ENCODE measurements at places on chromosomes 1 and 21. TPM values are rescaled to one million over a fixed set of nuclear protein-coding genes. Genes with fewer than 3 reads are reported as not detected.

DNA sequence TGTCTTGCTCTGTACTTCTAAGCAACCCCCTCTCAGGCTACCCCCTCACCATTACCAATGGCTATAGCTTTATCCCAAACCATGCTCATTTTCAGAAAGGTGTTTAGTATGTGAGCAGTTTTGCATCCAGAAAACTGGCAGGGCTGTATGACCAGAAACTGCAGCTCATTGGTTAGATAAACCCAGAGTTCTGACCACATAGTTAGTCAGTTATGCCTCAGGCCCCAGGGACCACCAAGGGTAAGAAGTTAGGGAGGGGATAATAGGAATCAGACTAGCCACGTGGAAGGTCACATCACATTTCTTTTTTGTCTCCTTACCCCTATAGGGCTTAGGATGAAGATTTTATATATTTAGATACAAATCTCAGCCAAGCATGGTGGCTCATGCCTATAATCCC is 1.2 kb downstream of the ITGA10 start:
- no peaks in the 10 kb centered on the region for H3K27me3 ChIP-seq
- peaks cover 16% of the 10 kb centered on the region for H3K36me3 ChIP-seq
- H3K27ac ChIP-seq = no peak overlapping the region
- no peak overlapping the region for H3K4me3 ChIP-seq

- H3K4me3 ChIP-seq = no peak overlapping the region
- H3K4me1 ChIP-seq = peaks cover 19% of the 10 kb centered on the region
- peak overlapping the region; percentile 45 for H3K27ac ChIP-seq
These were observed 2.6 kb downstream of the PFDN2 start for GRCh38 chr1:161115132-161115711.

DNA sequence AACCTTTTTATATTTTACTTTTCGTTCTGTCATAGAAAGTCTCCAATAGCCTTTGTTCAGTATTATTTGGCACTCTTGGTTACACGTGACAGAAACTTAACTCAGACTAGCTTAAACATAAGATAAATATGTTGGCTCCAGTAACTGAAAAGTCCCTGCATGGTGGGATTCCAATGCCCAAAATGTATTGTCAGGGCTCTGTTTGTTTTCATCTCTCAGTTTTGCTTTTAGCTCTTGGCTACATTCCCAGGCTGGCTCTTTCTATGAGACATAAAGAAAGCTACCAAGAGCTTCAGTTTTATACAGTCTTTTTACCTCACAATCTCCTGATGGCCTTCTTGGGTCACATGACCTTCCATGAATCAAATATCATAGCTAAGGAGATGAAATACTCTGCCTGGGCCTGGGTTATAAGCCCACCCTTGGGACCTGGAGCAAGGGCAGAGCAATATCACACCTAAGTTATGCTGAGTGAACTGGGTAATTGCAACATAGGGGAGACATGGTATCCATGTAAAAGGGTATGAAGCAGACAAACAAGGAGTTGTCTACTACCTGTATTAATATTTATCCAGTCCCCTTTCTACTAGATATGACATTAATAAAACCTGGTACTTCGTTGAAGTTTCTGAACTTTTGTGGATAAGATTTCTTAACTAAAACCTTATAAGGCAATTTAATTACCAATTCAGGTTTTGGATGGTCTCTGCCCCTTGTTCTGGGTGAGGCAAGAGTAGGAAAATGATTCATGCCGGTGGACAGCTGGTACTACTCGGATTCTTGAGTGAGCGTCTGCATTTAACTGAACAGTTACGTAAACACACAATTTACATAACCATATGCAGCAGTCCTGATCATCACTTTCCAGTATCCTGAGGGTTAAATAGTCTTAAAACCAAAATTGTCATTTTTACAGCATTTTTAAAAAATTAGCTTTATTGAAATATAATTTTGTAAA is 442.3 kb downstream of the GPATCH2 start:
- no peaks in the 10 kb centered on the region for H3K27me3 ChIP-seq
- H3K4me1 ChIP-seq = no peaks in the 10 kb centered on the region
- no peak overlapping the region for H3K4me3 ChIP-seq
- DNase-seq = no peak
- H3K36me3 ChIP-seq = no peaks in the 10 kb centered on the region

- H3K4me1 ChIP-seq = no peaks in the 10 kb centered on the region
- H3K36me3 ChIP-seq = no peaks in the 10 kb centered on the region
These were observed 70.8 kb upstream of the ABCG1 start for GRCh38 chr21:42148097-42148496.

GRCh38 chr1:41812453-41812852 is 106.3 kb downstream of the HIVEP3 start:
- no peaks in the 10 kb centered on the region for H3K36me3 ChIP-seq
- DNase-seq = no peak
- no peaks in the 10 kb centered on the region for H3K4me1 ChIP-seq
- H3K4me3 ChIP-seq = no peak overlapping the region
- no peaks in the 10 kb centered on the region for H3K27me3 ChIP-seq
- no peak overlapping the region for H3K27ac ChIP-seq

- no peaks in the 10 kb centered on the region for H3K4me1 ChIP-seq
- no peak overlapping the region for H3K4me3 ChIP-seq
- no peak for DNase-seq
- H3K27ac ChIP-seq = no peak overlapping the region
These were observed 172.2 kb downstream of the HHIPL2 start for GRCh38 chr1:222375701-222376100.

GRCh38 chr1:26408604-26409003 is 2.0 kb upstream of the LIN28A start:
- H3K27me3 ChIP-seq = peaks cover 5% of the 10 kb centered on the region
- no peak overlapping the region for H3K27ac ChIP-seq
- no peaks in the 10 kb centered on the region for H3K36me3 ChIP-seq
- H3K4me1 ChIP-seq = no peaks in the 10 kb centered on the region
- no peak overlapping the region for H3K4me3 ChIP-seq

DNA sequence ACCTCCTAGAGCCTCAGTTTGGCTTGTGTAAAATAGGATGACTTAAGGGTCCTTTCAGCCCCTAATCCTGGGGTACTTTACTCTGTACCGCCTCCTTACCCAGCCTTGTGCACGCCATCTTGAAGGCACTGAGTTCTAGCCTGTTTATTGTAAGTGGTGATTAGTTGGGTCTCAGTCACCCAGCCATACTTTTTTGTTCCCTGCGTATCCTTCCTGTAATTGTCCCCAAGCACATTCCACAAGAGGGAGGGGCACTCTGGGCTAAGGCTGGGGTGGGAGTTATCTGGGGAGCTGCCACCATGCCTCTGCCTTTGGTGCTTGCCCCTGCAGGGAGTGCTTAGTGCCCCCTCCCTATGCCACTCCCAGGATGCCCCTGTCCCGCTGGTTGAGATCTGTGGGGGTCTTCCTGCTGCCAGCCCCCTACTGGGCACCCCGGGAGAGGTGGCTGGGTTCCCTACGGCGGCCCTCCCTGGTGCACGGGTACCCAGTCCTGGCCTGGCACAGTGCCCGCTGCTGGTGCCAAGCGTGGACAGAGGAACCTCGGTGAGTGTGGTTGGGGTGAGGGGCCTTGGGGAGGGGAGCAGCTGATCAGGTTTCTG is 856 bp downstream of the FDPS start:
- H3K4me1 ChIP-seq = no peaks in the 10 kb centered on the region
- peak; percentile 48 for DNase-seq
- peak overlapping the region; percentile 92 for H3K27ac ChIP-seq
- peaks cover 14% of the 10 kb centered on the region for H3K36me3 ChIP-seq

DNA sequence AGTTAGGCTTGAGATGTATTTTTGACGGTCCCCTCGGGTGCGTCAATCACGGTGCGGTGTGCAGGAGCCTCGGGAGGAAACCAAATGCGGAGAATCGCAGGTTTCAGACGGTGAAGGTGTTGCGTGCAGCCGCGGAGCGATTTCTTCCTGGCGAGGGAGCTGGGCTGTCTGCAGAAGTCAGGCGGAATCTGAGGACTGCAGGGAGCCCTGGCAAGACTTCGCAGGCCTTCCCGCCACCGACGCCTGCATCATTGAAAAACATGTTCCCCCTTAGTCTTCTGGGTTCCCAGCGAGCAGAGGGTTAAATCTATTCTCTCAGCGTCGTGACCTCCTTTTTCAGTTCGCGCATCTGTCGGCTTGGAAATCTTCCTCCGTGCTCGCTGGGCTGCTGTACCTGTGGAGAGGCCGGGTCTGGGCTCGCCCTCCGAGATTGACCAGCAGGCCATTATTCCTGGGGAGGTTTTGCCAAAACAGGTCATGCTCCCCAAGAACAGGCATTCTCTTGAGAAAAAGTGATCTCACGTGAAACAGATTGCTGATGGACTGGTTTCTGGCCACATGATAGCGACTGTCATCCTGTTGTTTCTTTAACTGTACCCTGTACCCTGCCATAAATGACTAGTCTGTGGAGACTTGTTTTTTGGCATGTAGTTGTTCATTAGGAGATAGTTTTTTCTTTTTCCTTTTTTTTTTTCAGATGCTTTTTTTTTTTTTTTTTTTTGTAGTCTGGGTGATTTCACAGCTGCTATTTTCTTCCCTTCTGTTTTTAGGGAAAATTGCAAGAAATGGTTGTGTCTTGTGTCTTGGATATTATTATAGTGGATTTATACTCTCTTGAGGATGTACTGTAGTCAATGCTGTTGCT is 894 bp downstream of the EPB41 start:
- H3K27ac ChIP-seq = peak overlapping the region; percentile 59
- H3K4me3 ChIP-seq = peak overlapping the region; percentile 61
- peaks cover 15% of the 10 kb centered on the region for H3K4me1 ChIP-seq
- DNase-seq = peak; percentile 44

- DNase-seq = no peak
- peaks cover 33% of the 10 kb centered on the region for H3K4me1 ChIP-seq
- no peaks in the 10 kb centered on the region for H3K27me3 ChIP-seq
- no peak overlapping the region for H3K27ac ChIP-seq
- H3K4me3 ChIP-seq = no peak overlapping the region
These were observed 34.0 kb upstream of the SSX2IP start for GRCh38 chr1:84724128-84724860.

- peak overlapping the region; percentile 95 for H3K27ac ChIP-seq
- no peaks in the 10 kb centered on the region for H3K36me3 ChIP-seq
- DNase-seq = peak; percentile 33
- no peak overlapping the region for H3K4me3 ChIP-seq
- H3K4me1 ChIP-seq = 0 out of 2 replicates have a peak, but pooled peaks cover 5% of the 10 kb centered on the region
These were observed 22.2 kb downstream of the FMOD start for GRCh38 chr1:203328714-203329122.

GRCh38 chr1:17297991-17298390 is 10.0 kb upstream of the PADI4 start:
- no peaks in the 10 kb centered on the region for H3K4me1 ChIP-seq
- H3K27ac ChIP-seq = no peak overlapping the region
- no peak overlapping the region for H3K4me3 ChIP-seq
- no peak for DNase-seq
- H3K36me3 ChIP-seq = no peaks in the 10 kb centered on the region

- peaks cover 3% of the 10 kb centered on the region for H3K4me1 ChIP-seq
- H3K36me3 ChIP-seq = no peaks in the 10 kb centered on the region
- no peak for DNase-seq
- H3K27ac ChIP-seq = no peak overlapping the region
These were observed 8.9 kb upstream of the KCNN3 start for GRCh38 chr1:154879038-154879421.

- peak; percentile 93 for DNase-seq
- H3K4me1 ChIP-seq = peaks cover 6% of the 10 kb centered on the region
- H3K36me3 ChIP-seq = peaks cover 23% of the 10 kb centered on the region
These were observed 520 bp downstream of the ZBTB17 start for GRCh38 chr1:15975358-15975804.

DNA sequence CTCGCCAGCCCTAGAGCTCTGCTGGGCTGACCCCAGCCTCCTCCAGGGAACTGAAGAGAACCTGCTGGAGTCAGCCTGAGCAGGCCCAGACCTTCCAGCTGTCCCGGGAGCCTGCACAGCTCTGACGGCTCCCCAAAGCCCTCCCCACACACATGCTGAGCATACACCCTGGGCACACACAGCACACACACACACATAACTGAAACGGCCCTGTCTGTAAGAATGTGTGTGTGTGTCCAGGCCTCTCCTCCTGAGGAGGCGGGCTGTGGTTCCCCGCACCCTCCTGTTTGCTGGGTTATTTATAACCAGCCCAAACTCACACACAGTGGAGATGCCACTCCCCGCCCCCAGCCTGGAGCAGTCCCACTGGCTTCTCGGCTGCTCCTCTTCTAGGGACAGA is 20.2 kb downstream of the SDC3 start:
- DNase-seq = no peak
- H3K27ac ChIP-seq = peak overlapping the region; percentile 71
- no peak overlapping the region for H3K4me3 ChIP-seq
- H3K27me3 ChIP-seq = no peaks in the 10 kb centered on the region
- no peaks in the 10 kb centered on the region for H3K36me3 ChIP-seq

- H3K4me3 ChIP-seq = peak overlapping the region; percentile 92
- peak overlapping the region; percentile 72 for H3K27ac ChIP-seq
- H3K36me3 ChIP-seq = no peaks in the 10 kb centered on the region
- no peak for DNase-seq
These were observed 649 bp downstream of the AHDC1 start for GRCh38 chr1:27603309-27603680.

DNA sequence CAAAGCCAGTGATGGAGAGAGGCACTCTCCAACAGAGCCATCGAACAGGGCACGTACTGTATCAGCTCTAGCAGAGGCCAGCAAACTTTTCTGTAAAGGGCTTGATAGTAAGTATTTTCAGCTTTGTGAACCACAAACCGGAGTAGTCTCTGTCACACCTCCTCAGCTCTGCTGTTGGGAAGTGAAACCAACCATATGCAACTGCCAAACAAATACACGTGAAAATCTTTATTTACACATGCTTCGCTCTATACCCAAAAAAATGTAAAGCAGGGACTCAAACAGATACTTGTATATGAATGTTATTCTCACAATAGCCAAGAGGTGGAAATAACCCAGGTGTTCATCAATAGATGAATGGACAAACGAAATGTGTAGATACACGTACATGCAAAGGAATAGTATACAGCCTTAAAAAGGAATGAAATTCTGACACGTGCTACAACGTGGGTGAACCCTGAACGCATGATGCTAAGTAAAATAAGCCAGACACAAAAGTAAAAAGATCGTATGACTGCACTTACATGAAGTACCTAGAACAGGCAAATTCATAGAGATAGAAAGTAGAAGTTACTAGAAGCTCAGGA is 39.0 kb downstream of the SETD4 start:
- no peak overlapping the region for H3K4me3 ChIP-seq
- no peak for DNase-seq
- no peak overlapping the region for H3K27ac ChIP-seq
- H3K27me3 ChIP-seq = no peaks in the 10 kb centered on the region
- no peaks in the 10 kb centered on the region for H3K4me1 ChIP-seq
- no peaks in the 10 kb centered on the region for H3K36me3 ChIP-seq

- no peak for DNase-seq
- no peaks in the 10 kb centered on the region for H3K36me3 ChIP-seq
- no peaks in the 10 kb centered on the region for H3K27me3 ChIP-seq
- no peak overlapping the region for H3K27ac ChIP-seq
- H3K4me3 ChIP-seq = no peak overlapping the region
These were observed 18.3 kb upstream of the HDAC1 start for GRCh38 chr1:32273391-32274208.

- no peak for DNase-seq
- H3K27ac ChIP-seq = no peak overlapping the region
- H3K4me3 ChIP-seq = no peak overlapping the region
- H3K36me3 ChIP-seq = no peaks in the 10 kb centered on the region
These were observed 308.5 kb downstream of the LTN1 start for GRCh38 chr21:28683982-28684752.

The SFN gene
- 0.23 TPM for polyA plus RNA-seq

The ZNF683 gene
- not detected for polyA plus RNA-seq

The OR2T3 gene
- polyA plus RNA-seq = not detected

The IL19 gene
- not detected for polyA plus RNA-seq

The KIAA0040 gene
- polyA plus RNA-seq = 0.15 TPM

The SLFNL1 gene
- polyA plus RNA-seq = 0.16 TPM

The OLIG2 gene
- not detected for polyA plus RNA-seq

The PODN gene
- polyA plus RNA-seq = 2.9 TPM

The LHX8 gene
- polyA plus RNA-seq = 0.30 TPM

Data from SK-N-SH (cell line).